ENCODE measurements at places on chromosomes 16 and 17. TPM values are rescaled to one million over a fixed set of nuclear protein-coding genes. Genes with fewer than 3 reads are reported as not detected.

DNA sequence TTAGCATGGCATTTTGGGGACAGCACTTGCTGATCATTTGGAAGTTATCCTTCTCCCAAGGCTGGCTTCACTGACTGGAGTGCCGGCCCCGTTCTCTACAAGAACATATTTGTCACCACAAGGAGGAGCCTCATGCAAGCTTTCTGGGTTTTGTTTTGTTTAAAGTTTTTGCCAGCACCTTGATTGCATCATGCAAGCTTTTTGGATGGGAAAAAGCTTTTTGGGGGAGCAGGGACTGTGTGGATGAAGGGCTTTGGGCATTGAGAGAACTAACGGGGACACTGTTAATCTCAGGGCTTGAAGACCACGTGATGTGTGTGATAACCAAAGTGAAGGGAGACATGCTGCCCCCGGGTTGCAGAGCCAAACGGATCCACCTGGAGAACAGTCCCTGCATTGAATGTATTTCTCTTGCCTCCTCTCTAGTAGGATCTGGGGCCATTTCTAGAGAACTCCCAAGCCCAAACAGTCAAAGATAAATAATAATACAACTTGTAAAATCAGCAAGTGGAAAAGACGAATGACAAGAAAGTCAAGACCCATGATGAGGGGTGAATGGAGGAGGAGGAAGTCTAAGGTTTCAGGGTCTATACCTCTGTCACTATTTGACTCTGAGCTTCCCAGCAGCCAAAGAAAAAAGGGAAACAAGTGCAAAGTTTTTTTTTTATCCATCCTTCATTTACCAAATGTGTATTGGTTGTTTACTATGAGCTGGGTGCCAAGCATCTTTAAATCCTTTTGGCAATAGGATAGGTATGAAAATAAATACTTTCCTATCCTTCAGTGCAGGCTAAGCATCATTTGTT lies 17.2 kb downstream of the TMEM114 start:
- peaks cover 8% of the 10 kb centered on the region for H3K27me3 ChIP-seq
- H3K36me3 ChIP-seq: no peaks in the 10 kb centered on the region
- no peak overlapping the region for H3K27ac ChIP-seq
- H3K4me3 ChIP-seq: no peak overlapping the region

Gene ITGAL
- total RNA-seq: 287 TPM

- no peak overlapping the region for H3K4me3 ChIP-seq
- no peak for DNase-seq
- H3K27ac ChIP-seq: no peak overlapping the region
- H3K4me1 ChIP-seq: no peaks in the 10 kb centered on the region
These were observed 13.1 kb upstream of the ACE start for GRCh38 chr17:63463771-63464170.

DNA sequence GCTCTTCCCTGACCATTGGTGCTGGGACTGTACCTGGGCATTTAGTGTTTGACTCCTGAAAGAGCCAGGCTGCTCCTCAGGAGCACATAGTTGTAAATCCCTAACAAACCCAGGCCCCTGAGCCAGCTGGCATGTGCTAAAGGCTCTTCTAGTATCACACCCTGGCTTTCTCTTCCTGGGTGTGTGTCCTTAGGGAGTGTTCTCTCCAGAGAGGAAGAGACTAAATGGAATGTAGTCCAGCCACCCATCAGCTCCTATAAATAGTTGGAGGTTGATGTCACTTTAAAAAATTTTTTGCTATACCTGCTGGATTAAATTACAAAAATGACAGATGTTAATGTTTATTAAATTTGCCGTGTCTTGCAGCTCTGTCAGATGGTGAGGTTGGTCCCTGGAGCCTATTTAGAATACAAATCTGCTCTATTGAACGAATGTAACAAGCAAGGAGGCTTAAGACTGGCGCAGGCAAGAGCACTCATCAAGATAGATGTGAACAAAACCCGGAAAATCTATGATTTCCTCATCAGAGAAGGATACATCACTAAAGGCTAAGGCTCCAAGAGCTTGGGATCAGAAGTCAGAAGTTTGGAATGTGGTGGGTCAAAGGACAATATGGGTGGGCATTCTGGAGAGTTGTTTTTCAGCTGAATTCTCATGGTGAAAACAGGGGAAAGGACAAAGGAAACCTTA lies 13.1 kb upstream of the DUSP14 start:
- no peak overlapping the region for H3K4me3 ChIP-seq
- peaks cover 43% of the 10 kb centered on the region for H3K36me3 ChIP-seq
- no peak overlapping the region for H3K27ac ChIP-seq

Gene FAM83G
- 13.0 TPM for total RNA-seq

DNA sequence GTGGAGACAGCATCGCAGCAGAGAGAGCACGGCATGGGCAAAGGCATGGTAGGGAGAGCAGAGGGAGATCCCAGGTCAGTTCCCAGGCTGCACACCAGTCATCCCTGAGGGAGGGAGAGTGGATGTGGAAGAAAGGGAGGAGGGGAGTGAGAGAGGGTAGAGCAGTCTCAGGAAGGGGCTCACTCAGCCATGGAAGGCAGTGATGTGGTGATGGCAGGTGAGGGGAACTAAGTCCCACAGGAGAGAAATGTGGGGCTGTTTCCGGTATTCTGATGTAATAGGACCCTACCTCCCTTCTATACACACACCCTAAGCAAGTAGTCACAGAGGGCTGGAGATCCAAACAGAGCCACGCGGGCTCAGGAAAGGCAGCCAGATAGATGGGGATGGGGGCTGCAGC lies 500.3 kb upstream of the CDH11 start:
- H3K27me3 ChIP-seq: no peaks in the 10 kb centered on the region
- H3K27ac ChIP-seq: no peak overlapping the region
- no peaks in the 10 kb centered on the region for H3K36me3 ChIP-seq
- no peaks in the 10 kb centered on the region for H3K4me1 ChIP-seq
- no peak for DNase-seq
- no peak overlapping the region for H3K4me3 ChIP-seq

DNA sequence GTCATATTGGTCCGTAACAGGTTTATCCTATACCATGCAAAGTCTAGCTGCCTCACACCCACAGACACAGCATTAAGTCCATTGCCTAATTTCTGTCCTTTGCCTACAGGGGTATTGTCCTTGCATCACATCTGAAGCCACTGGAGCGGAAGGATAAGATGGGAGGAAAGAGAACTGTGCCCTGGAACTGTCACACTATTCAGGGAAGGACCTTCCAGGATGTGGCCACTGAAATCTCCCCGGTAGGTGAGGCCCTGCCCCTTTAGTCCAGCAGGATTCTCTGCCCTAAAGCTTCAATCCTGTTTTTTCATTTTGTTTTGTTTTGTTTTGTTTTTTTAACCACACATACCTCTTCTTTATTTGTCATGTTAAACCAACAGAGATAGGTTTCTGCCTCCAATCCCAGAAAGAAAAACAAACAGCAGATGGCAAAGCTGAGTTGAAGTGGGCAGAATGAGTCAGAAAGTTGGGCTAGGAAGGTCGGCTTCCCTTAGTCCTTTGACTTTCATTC lies 2.2 kb upstream of the EFTUD2 start:
- DNase-seq: no peak
- no peak overlapping the region for H3K27ac ChIP-seq
- H3K27me3 ChIP-seq: peaks cover 12% of the 10 kb centered on the region
- peaks cover 5% of the 10 kb centered on the region for H3K36me3 ChIP-seq

DNA sequence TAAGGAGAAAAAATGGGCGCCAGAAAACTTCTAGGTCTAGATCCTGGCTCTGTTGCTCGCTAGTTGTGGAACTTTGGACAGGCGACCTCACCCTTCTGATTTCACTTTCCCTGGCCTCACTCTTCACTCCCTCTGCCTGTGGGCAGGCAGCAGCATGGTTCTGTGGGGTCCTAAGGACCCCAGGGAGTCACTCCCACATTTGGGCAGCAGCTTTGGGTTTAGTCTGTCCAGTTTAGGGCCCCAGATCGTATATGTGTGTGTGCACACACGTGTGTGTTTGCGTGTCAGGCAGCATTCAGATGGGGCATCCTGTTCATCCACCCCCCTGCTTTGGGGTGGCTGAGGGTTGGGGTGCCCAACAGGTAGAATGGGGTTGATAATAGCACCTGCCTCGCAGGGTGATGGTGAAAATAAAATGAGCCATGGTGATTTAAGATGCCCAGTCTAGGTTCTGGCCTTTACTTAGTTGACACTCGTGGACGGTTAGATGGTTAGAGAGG lies 102.2 kb downstream of the RAB11FIP4 start:
- peaks cover 68% of the 10 kb centered on the region for H3K4me1 ChIP-seq
- H3K27me3 ChIP-seq: no peaks in the 10 kb centered on the region
- DNase-seq: no peak

Gene NPIPB13
- 20.0 TPM for total RNA-seq

Measured in activated T-helper 1 cell treated with anti-CD3 and anti-CD28 coated beads, Interleukin-12 subunit alpha, Interleukin-12 subunit beta, Interleukin-2, Interleukin-4 antibody, amounts not matched to agents 30 ng/mL and 10 ng/mL and 1 ng/mL, durations not matched to agents 14 hours and 24 hours and 36 hours (primary cell).